Posterior cingulate gyrus (tissue), 11 donors: ENCODE measurements at places on chromosomes 4 and X.

- DNase-seq: peak; percentile 74
Measured at GRCh38 chrX:104156630-104157529, at the start of gene SLC25A53. SLC25A53 (minus strand) TSS chrX:104157009; CDS start chrX:104105257, 51,752 bp downstream.

DNA sequence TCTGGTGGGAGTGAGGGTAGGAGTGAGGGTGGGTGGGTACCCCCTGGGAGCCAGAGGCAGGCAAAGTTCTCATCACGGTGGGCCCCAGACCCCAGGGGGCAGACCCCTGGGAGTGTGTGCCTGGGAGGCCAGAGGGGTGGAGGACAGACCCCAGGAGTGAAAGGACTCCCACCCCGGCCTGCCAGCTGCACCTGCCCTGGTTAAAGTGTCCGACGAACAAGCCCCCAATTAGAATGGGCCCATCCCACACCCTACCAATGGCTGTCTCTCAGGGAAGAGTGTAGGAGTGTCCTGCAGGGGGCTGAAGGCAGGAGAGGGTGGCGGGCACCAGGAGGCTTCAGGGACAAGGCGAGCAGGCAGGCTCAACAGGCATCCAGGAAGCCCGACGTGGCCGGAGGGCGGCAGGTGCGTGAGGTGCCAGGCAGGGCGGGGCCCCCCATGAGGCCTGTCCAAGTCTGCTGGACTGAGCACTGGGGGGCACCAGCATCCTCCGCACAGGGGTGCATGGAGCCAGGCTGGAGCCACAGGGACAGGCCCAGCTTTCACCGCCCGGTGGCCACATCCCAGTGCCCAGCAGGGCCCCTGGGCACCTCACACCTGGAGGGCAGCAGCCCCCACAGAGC is 8.7 kb downstream of the PDE6B start:
- DNase-seq: no peak

GRCh38 chr4:111070390-111070789 is 447.5 kb upstream of the PITX2 start:
- no peak for DNase-seq

GRCh38 chr4:86934147-86934770 is 552 bp upstream of the AFF1 start:
- no peak for DNase-seq

DNA sequence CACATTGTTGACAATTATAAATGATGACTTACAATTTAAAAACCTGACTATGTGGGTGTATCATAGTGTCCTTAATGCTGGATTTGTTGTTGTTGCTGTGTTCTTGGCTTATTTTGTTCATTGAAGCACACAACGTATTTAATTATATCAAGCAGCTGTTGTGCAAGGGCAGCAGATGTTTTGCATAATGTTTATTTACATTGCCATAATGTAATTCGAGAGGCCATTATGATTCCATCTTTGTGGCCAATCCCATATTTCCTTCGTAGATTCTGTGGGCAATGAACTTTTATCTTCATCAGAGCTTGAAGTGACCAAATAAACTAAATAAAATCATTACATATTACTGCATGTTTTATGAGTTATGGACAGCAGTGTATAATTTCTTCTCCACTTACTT is 422.6 kb upstream of the GALNTL6 start:
- no peak for DNase-seq

DNA sequence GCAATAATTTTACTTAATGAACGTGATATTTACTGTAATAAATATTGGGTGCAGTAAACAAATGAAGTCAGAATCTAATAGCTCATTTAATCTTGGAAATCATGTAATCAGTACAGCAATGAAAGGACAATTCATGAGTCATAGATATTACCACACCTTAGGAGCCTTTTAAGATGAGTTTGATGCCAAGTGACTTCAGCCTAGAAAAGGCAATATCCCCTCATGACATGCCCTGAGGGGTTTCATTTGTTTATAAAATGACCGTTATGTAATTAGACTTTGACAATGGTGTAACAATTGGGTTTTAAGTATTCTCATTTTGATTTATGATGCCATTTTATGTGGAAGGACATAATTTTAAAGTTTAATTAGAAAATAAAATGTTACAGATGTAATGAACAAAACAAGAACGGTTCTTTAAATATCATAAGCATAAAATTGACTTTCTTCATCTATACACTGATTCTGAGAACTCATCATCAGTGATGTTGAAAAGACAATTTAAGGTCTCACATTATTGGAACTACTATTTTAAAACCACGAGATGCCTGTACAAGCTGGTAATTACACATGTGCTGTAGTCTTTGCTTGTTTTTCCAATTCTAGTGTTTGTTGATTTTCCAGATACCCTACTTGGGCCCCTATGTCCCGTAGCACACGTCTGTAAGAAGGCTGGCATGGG is 5.0 kb downstream of the FGF2 start:
- no peak for DNase-seq

GRCh38 chr4:86935566-86935852 is 698 bp downstream of the AFF1 start:
- no peak for DNase-seq

DNA sequence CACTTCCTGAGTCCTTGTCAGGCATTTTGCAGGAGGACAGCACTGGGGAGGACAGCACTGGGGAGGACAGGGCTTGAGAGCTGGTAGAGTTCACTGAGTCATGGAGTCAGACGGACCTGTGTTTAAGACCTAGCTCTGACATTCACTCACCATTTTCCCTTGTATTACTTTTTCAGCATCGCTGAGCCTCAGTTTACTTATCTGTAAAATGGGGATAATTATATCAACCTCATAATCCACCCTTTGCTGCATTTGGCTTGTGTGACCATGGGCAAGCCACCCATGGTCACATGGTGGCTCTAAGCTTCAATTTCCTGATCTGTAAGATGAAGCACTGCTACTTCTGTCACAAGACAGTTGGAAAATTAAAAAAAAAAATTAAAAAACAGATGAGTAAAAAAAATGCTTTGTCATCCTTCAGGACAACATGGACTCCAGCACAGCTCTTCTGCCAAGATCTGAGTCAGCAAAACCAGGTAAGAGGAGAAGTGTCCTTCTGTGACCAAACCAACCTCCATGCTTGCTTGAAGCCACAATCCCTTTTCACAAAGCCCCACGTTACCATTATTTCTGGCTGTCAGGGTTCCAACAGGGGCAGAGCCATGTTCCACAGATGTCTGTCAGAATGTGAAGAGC is 275.5 kb downstream of the RAB28 start:
- DNase-seq: no peak

DNA sequence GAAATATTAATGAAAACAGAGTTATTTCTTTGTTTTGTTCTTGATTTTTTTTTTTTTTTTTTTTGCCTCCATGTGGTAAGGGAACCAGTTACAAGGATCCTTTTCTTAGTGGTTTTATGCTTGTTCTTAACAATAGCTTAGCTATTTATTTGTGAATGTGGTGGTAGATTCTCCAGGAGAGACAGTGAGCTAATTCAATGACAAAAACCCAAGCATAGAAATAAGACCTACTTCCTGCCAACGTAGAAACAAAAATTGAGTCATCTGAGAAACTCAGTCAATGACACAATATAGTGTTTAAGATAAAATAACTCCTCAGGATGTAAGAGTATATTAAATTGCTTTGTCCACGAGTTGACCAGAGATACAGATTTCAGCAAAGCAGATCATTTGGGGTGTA is 863.8 kb upstream of the PABPC4L start:
- DNase-seq: no peak

- peak; percentile 78 for DNase-seq
Measured at GRCh38 chr4:18318682-18319388, 297.3 kb upstream of the LCORL start.

- no peak for DNase-seq
Measured at GRCh38 chrX:44349561-44349960, 6.1 kb upstream of the EFHC2 start.

DNA sequence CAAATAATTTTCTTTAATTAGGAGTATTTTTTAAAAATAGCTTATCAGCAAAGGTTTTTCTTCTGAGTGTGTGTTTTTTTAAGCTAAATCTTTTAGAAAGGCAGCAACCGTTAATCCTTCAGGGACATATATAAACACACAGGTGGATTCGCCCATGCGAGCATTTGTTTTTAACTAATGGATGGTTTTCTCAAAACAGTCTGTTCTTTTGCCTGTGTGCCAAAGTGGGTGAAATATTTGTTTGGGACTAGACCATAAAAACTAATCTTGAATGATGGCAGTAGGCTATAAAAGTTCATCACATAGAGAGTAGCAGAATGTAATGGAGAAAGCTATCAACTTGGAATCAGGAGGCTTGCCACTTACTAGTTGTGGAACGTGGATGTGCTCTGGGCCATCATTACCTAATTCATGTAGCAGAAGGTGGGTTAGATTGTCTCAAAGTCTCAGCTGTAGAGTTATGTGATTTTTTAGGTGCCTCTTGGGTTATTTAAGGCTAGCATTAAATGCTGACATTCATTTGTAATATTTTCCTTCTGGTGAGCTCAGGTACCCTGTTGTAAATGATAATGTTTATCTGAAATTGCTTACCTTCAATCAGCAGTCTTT is 7.4 kb upstream of the TAPT1 start:
- DNase-seq: no peak

GRCh38 chr4:169815606-169816005 is 57.9 kb upstream of the HPF1 start:
- no peak for DNase-seq

GRCh38 chr4:71189471-71189870 is 149.3 kb upstream of the SLC4A4 start:
- DNase-seq: no peak

DNA sequence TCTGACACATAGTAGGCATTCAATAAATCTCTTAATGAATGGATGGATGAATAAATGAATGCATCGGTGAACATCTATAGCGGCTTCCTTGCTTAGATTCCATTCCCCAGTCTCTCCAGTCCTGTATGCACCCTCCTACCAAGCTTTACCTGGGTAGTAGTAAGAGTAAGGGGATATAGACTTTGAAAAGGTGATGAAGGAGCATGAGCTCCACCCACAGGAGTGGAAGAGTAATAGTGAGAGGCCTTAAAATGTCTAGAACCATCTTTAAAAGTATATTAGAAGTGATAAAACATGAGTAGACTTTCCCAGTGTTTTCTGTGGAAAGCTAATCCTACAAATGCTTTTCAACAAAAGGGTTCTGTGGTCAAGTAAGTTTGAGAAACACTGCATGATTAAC is 35.5 kb upstream of the GPC3 start:
- no peak for DNase-seq

- no peak for DNase-seq
Measured at GRCh38 chr4:40340030-40340429, 4.9 kb downstream of the CHRNA9 start.

- DNase-seq: no peak
Measured at GRCh38 chrX:114798907-114799306, 215.0 kb downstream of the HTR2C start.

DNA sequence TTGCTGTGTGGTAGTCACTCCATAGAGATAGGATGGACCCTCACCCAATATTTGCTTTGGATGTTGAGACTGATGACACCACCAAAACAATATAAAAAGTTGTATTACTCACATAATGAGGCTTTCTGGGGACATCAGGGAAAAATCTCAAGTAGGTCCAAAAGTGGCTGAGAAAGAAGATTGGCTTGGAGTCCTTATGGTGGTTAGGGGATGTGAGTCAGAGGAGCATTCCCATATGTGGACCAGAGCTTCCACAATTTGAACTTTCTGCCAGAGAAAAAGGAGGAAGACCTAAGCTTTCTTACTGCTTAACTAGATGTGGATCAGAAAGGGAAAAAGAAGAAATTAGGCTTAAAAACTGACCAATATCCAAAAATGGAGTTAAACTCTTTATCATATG is 460.5 kb downstream of the SH3BGRL start:
- no peak for DNase-seq

GRCh38 chrX:84453351-84454246 is 48.7 kb downstream of the HDX start:
- DNase-seq: no peak

DNA sequence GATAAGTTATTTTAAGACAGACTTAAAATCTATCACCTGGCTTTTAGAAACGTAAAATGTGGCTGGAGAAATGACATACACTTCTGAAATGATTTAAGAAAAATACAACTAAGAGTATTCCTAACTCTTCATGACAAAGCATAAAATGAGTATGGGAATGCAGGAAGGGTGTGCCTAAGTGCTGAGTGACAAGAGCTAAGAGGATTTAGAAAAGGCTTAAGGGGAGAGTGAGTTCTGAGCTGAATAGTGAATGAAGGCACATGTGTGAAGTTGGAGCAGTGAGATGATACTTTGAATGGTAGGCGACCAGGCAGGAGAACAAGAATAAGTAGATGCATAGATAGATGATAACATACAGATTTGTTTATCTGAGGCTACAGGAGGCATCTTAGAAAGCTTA is 458.3 kb upstream of the TENM3 start:
- DNase-seq: no peak

GRCh38 chrX:101956556-101956955 is 24.7 kb upstream of the ZMAT1 start:
- DNase-seq: no peak

DNA sequence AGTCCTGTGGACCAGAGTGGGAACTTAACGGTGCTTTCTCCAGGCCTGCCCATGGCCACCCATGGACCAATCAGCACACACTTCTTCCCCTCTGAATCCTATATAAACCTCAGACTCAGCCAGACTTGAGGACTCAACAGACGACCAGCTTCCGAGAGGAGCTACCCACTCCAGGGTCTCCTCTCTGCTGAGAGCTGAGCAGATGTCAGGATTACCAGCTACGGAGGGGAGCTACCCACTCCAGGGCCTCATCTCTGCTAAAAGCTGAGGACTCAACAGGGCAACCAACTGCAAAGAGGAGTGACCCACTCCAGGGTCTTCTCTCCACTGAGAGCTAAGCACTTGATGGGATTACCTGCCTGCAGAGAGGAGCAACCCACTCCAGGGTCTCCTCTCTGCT is 80.0 kb upstream of the DDX60 start:
- no peak for DNase-seq

- DNase-seq: no peak
Measured at GRCh38 chr4:7941111-7941964, 1.7 kb upstream of the AFAP1 start.

GRCh38 chr4:73731968-73732610 is 8.3 kb upstream of the CXCL8 start:
- DNase-seq: peak; percentile 41

- DNase-seq: peak; percentile 56
Measured at GRCh38 chr4:1366371-1367229, 19.6 kb downstream of the UVSSA start.

DNA sequence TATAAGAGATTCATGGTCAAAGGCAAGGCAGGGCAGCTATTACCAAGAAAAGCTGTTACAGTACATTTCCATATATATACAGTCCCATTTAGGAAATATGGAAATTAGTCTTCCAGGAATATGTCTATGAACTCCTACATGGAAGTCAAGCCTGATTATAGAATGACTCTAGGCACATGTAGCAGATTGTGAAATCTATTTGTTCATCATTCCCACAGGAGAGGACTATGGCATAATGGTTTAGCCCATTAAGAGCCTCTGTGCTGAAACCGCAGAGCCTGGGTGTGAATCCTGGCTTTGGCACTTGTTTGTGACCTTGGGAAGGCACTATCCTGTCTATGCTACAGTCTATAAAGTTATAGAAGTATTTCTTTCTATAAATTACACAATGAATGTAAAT is 764.8 kb downstream of the RAPGEF2 start:
- DNase-seq: no peak

GRCh38 chrX:85244450-85245211 is 840 bp downstream of the ZNF711 start:
- DNase-seq: no peak
